ENCODE measurements at places on chromosomes 1 and 21. TPM values are rescaled to one million over a fixed set of nuclear protein-coding genes. Genes with fewer than 3 reads are reported as not detected.
A peak's percentile ranks its signal among the peaks of the same experiment; 100 is the strongest.

The GPR25 gene
- total RNA-seq: 1.8 TPM

DNA sequence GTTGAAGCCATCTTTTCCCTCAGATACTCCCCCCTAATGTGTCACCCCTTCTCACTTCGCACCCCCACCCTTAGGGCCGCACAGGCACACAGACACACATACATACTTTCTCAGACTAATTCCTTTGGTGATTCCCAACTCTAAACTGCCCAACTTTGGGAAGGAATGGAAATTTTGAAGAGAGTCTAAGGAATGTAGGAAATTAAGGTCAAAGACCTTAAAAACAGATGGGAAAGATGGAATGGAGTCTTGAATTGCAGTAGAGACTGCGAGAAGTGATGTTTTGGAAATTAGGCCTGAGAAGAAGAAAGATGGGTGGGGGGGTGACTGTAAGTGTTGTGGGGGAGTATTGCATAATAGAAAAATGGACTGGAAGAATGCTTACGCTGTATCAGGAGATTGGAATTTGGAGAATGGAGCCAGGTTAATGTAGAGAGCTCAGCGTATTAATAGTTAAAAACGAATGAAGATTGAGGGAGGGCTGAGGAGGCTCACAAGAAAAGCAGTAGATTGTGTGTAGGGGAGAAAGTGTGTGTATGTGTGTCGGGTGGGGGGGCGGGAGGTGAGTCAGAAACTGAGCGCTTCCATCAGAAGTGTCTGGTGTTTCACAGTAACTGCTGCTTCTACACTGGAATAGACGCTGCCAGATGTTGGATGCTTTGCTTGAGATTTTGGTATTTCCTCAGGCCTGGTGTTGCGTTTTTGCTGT, 1.7 kb downstream of the PIP5K1A start:
- peak; percentile 32 for ATAC-seq

DNA sequence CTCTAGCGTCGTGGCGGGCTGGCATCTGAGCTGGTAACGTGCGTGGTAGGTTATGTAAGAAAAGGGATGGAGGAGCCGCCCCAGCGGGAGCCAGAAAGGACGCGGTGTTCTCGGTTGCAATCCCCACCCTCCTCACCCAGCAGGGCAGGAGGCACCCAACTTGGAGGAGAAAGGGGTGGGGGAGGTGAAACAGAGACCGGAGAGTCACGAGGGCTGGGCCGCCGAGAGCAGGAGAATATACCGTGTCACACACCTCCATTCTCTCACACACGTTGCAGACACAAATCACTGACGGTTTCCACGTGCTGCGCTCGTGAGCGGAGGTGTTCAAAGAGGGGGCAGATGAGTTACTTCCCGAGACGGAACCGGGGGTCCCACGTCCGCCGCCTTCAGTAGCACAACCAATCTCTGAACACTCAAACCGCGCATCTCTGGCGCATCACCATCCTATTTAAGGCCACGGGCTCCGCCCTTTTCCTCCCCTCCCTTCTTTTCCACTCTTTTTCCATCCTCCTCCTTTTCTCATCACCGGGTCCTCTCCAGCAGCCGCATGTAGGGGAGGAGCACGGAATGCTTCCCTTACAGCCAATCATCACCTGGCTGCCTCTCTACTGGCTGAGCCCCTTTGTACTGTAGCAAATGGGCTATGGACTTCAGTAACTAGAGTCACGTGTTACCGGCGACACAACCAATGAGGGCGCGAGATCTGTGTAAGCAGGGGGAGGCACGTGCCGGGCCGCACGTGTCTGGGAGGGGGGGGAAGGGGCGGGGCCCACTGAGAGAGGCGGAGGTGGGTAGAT, at the start of gene CIART:
CIART (plus strand) TSS at position 797 of the 800 bp plus-strand sequence. CDS start 714 bp downstream, outside the sequence.
- peak; percentile 96 for ATAC-seq

The RHBDL2 gene
- total RNA-seq: not detected

GRCh38 chr1:157356601-157357000, 195.7 kb downstream of the FCRL5 start:
- ATAC-seq: no peak

GRCh38 chr1:83011265-83011664, 987.7 kb downstream of the TTLL7 start:
- no peak for ATAC-seq

DNA sequence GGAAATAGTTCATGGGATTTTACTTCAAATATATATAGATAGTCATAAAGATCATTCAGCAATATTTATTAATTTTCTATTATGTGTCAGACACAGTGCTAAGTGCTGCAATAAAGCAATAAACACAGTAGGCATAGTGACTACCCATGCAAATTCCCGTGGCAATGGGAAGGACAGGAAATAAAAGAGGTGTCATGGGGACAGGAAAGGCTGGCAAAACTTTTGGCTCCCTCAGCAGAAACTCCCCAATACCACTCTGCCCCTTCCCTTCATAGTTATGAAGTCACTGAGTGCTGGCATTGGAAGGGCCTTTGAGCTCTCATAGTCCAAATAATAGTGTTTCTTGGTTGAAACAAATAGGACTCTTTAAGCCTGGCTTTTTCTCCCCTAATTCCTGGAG, 104.4 kb upstream of the DPT start:
- no peak for ATAC-seq

DNA sequence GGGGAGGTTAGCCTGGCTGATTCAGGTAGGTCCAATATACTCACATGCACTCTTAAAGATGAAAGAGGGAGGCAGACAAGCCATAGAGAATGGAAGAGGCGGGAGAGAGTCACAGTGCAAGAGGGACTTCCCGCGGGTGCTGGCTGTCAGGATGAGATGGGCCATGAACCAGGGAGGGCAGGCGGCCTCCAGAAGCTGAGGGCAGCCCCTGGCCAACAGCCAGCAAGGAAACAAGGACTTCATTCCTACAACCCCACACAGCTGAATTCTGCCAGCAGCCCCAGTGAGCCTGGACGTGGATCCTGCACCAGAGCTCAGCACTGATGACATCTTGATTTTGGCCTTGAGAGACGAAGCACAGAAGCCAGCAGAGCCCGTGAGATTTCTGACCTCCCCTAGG, 15.1 kb upstream of the B3GALT5 start:
- no peak for ATAC-seq

DNA sequence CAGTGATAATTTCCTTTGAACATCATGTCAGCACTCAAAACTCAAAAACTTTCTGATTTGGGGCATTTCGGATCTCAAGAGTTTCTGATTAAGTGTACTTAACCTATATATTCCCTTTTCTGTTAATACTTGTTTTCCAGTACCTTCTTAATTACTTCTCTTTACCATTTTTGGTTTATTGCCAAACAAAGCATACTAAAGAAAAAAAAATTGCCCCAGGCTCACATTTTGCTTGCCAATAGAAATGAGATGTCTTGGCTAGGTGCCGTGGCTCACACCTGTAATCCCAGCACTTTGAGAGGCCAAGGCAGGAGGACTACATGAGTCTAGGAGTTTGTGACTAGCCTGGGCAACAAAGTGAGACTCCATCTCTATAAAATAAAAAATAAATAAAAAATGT, 4.8 kb downstream of the PSMD4 start:
- no peak for ATAC-seq

The DLGAP3 gene
- total RNA-seq: 1.3 TPM

GRCh38 chr1:85019994-85020393, 23.1 kb upstream of the MCOLN2 start:
- no peak for ATAC-seq

GRCh38 chr1:26517766-26518049, 11.9 kb upstream of the RPS6KA1 start:
- no peak for ATAC-seq

- ATAC-seq: no peak
Measured at GRCh38 chr21:46033410-46034400, 52.1 kb downstream of the COL6A1 start.

DNA sequence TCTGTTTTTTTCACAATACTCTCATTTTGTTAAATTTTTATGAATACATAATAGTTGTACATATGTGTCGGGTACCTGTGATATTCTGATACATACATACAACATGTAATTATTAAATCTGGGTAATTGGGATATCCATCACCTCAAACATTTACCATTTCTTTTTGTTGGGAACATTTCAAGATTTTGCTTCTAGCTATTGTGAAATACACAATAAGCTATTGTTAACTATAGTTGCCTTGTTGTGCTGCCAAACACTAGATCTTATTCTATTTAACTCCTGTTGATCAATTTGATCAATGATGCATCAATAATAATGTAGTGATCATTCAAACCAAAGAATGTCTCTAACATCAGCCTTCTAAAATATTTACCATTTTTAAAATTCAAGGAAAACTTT, 234.6 kb upstream of the NR5A2 start:
- ATAC-seq: no peak

Data from activated T-helper 17 cell treated with anti-CD3 and anti-CD28 coated beads, Interleukin-2, amount 50 U/mL, for 72 hours (primary cell).